ENCODE measurements at places on chromosomes 2 and 18.

DNA sequence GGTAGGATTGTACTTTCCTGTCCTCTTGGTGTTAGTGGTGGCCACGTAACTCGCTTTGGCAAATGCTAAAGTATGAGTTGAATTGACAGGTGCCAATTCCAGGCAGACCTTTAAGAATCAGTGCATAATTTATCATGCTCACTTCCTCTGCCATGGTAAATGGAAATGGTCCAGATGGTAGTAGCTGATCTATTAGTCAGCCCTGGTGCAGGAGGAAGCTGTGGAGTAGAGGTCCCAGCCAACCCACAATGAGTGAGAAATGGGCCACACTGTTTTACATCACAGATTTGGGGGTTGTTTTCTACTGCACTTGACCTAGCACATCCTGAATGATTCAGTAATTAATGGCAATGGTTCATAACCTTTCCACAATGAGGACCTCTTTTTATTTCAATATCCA, 104.4 kb downstream of the RGPD3 start:
- H3K36me3 ChIP-seq: no peaks in the 10 kb centered on the region
- H3K4me1 ChIP-seq: no peaks in the 10 kb centered on the region
- peaks cover 21% of the 10 kb centered on the region for H3K27me3 ChIP-seq
- DNase-seq: no peak

DNA sequence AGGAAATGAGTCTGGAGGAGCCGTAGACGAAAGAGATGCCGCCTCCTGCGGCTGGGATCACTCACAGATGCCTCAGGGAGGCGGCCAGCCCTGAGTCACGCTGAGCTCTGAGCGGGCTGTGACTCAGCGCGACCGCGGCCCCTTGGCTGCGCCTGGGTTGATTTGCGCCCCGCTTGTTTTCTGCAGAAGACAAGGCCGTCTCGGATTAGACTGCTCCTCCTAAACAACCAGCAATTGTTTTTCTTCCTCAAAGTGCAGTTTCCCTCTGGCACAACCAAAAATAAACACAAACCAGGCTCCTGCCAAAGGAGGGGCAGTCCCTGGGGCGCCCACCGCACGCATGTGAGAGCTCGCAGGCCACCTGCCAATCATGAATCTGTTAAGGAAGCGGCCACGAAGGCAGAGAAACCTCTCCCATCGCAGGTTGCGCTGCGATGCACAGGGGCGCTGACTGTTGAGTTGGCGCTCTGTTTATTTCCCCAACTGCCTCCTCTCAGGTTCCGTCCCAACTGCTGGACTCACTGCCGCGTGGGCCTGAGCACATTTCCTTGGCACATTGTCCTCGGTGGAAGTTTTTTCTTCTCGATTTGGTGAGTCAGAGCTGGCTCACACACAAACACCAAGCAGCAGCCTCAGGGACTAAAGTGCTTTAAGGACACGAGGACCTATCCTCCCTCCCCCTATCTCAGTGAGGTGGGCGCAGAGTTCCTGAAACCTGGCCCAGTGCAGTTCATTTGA, 85.2 kb upstream of the NDUFV2 start:
- peak overlapping the region; percentile 48 for H3K4me3 ChIP-seq
- peak overlapping the region; percentile 69 for H3K27ac ChIP-seq
- no peaks in the 10 kb centered on the region for H3K36me3 ChIP-seq
- DNase-seq: peak; percentile 80
- peaks cover 16% of the 10 kb centered on the region for H3K4me1 ChIP-seq
- H3K27me3 ChIP-seq: peaks cover 2% of the 10 kb centered on the region

GRCh38 chr2:177666408-177666807, 273.8 kb downstream of the AGPS start:
- no peaks in the 10 kb centered on the region for H3K36me3 ChIP-seq
- peaks cover 15% of the 10 kb centered on the region for H3K4me1 ChIP-seq
- H3K4me3 ChIP-seq: no peak overlapping the region
- H3K27ac ChIP-seq: no peak overlapping the region
- no peak for DNase-seq

- H3K36me3 ChIP-seq: no peaks in the 10 kb centered on the region
- no peak overlapping the region for H3K27ac ChIP-seq
- no peak for DNase-seq
- no peak overlapping the region for H3K4me3 ChIP-seq
- no peaks in the 10 kb centered on the region for H3K4me1 ChIP-seq
Observed at GRCh38 chr18:60686142-60686541, 313.6 kb upstream of the MC4R start.

DNA sequence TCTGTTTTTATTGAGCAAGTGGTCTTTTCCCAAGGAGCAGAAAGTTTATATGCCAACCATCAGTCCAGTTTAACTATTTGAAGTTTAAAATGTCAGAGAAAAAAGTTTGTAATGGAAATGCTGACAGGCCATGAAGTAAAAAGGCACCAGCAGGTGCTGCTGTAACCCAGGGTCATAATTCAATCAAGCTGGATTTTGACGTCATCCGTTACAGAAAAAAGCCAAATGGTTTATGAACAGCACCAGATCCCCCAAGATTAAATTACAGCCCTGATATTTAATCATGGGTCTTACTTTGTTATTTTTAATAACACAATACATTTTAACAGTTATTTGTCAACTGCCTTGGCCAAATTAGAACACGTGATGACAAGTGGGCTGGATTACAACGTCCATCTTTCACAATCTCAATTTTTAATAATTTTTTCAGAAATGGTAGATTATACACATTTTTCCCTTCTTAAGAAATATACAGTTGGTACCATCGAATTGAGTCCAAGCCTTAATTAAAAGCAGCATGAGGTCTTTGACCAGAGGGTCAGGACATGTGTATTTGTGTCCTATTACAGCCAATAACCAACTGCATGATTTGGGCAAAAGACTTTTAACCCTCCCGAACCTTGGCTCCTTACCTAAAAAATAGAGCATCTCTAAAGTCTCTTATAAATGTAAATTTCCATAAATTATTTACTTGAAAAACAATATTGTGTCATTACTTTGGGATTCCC, 10.0 kb downstream of the TCF4 start:
- DNase-seq: no peak
- H3K36me3 ChIP-seq: no peaks in the 10 kb centered on the region
- H3K27ac ChIP-seq: no peak overlapping the region
- H3K27me3 ChIP-seq: peaks cover 2% of the 10 kb centered on the region

GRCh38 chr2:150695451-150696135, 208.1 kb upstream of the RND3 start:
- no peaks in the 10 kb centered on the region for H3K36me3 ChIP-seq
- H3K27me3 ChIP-seq: no peaks in the 10 kb centered on the region
- DNase-seq: no peak
- H3K27ac ChIP-seq: no peak overlapping the region

DNA sequence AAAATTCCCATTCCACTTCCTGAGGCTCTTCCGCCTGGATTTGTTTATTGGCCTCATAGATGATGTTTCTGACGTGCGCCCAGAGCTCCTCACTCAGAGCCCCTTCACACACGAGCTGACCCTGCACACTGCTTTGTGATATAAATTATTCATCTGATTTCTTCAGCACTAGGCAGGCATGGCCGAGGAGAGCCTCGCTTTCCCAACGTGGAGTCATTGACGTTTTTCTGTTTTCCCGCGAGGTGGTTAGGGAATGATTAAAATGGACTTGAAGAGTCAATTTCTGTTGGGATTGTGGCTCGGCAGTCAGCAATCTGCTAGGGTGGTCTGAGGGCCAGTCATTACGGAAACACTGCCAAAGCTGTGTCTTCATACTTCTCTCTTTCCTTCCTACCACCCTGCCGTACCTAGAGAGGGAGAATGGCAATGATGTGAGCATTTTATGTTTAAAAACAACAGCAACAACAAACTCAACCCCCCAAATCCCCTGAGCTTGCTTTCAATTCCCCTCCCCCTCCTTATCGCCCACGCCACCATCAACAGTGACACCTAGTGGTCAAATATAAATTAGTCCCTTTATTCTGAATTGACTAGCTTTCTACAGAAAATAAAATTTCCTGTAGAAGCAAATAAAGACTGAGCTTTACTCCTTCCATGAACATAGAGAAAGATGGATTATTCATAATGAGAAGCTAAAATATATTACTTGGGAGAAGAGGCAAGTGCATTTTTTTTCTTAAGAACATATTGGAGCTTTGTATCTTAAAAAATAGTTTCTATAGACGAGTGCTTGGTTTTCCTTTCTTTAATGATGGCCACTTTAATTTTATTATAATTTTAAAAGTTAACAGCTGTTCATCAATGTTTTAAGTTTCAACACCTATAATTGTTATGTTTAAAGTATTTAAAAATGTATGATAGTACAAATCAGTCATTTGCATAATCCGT, 285.1 kb downstream of the MTX2 start:
- peak overlapping the region; percentile 48 for H3K4me3 ChIP-seq
- peak; percentile 23 for DNase-seq
- no peaks in the 10 kb centered on the region for H3K36me3 ChIP-seq
- H3K4me1 ChIP-seq: peaks cover 12% of the 10 kb centered on the region

DNA sequence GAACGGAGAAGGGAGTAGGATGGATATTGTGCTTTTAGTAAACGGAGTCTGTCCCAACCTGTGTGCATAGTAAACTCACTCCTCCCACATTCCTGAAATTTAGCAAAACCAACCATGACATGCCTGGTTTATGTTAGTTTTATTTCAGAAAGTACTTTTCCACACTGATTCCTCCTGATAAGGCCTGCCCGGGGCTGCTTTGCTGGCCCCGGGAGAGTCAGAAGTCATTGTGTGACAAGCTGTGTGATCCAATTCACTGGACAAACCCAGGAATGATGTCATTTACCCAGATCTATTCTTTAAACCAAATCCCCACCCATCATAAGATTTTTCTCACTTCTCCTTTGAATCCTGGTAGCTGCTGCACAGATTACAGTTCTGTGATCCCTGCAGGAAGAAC, 109.0 kb downstream of the SETBP1 start:
- peaks cover 16% of the 10 kb centered on the region for H3K27me3 ChIP-seq
- H3K27ac ChIP-seq: no peak overlapping the region

DNA sequence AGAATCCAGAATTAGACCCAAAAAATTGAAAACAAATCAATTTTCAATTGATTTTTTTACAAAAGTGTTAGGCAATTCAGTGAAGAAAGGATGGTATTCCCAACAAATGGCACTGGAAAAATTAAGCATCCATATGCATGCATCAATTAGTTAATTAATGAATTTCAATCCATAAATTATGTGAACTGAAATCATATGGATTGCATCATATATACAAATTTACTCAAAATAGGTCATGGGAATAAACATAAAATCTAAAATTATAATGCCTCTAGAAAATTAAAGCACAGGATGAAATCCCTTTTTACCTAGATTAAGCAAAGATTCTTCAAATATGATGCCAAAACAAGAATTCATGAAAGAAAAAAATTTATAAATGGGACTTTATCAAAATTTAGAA, 213.9 kb upstream of the KLHL29 start:
- DNase-seq: no peak
- H3K27ac ChIP-seq: no peak overlapping the region
- H3K36me3 ChIP-seq: no peaks in the 10 kb centered on the region
- H3K4me3 ChIP-seq: no peak overlapping the region

- H3K36me3 ChIP-seq: no peaks in the 10 kb centered on the region
- DNase-seq: no peak
- no peak overlapping the region for H3K4me3 ChIP-seq
- no peak overlapping the region for H3K27ac ChIP-seq
- H3K27me3 ChIP-seq: peaks cover 54% of the 10 kb centered on the region
Observed at GRCh38 chr2:85769236-85769982, 15.6 kb downstream of the ATOH8 start.
